ENCODE measurements at places on chromosomes 12 and 14. TPM values are rescaled to one million over a fixed set of nuclear protein-coding genes. Genes with fewer than 3 reads are reported as not detected.

PARPBP gene
- 22.9 TPM for total RNA-seq

GSKIP gene
- 19.3 TPM for total RNA-seq

BMP4 gene
- not detected for total RNA-seq

SLCO1B1 gene
- not detected for total RNA-seq

FKBP3 gene
- 65.4 TPM for total RNA-seq

DACT1 gene
- 3.3 TPM for total RNA-seq

PRB2 gene
- total RNA-seq = not detected

C1QL4 gene
- not detected for total RNA-seq

FAM186B gene
- total RNA-seq = 0.16 TPM

PZP gene
- not detected for total RNA-seq

INSM2 gene
- not detected for total RNA-seq

KCNJ8 gene
- total RNA-seq = not detected

WNT1 gene
- not detected for total RNA-seq

Measured in activated CD4-positive, alpha-beta T cell treated with anti-CD3 and anti-CD28 coated beads, Interleukin-2, amount 10 ng/mL, durations not matched to agents 24 days and 14 days (primary cell).